HT-29 (cell line): ENCODE measurements at places on chromosomes 13 and 19.
A peak's percentile ranks its signal among the peaks of the same experiment; 100 is the strongest.

DNA sequence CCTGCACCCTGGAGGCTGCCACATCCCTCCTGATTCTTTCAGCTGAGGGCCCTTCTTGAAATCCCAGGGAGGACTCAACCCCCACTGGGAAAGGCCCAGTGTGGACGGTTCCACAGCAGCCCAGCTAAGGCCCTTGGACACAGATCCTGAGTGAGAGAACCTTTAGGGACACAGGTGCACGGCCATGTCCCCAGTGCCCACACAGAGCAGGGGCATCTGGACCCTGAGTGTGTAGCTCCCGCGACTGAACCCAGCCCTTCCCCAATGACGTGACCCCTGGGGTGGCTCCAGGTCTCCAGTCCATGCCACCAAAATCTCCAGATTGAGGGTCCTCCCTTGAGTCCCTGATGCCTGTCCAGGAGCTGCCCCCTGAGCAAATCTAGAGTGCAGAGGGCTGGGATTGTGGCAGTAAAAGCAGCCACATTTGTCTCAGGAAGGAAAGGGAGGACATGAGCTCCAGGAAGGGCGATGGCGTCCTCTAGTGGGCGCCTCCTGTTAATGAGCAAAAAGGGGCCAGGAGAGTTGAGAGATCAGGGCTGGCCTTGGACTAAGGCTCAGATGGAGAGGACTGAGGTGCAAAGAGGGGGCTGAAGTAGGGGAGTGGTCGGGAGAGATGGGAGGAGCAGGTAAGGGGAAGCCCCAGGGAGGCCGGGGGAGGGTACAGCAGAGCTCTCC is 6.9 kb upstream of the CEACAM5 start:
- DNase-seq: peak; percentile 62

GRCh38 chr13:39968646-39969475 is 313.4 kb downstream of the COG6 start:
- no peak for DNase-seq

DNA sequence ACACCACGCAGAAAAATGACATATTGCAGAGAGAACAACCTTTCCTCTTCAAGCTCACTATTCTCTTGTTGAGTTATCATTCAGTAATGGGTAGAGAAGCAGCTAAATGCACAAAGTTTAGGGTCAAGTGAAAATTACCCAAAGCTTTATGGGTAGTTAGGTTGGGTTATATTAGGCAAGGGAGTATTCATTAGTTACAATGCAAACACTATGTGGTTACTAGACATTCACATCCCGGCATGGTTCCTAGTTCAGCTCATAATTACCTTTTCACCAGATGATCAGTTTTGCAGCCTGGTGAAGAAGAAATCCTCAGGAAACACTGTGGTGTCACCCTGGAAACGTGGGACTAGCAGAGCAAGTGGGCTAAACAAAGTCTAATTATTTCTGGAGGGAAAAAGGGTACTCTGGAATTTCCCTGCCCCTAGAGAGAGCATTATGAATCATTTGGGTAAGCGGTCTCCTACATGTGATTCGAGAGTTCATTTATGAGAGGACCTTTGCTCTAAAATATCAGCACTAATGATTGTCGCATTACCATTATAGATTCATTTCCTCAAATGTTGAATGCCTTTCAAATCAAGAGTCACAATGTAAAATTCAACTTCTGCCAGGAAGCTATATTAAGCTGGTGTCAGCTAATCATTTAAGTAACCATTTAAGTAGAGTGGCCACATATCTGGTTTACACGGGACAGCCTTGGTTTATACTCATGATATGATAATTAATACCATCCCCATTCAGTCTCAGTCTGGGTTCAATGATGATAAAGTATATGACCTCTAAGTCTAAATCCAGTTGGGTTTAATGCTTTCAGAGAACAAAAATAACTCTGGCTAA is 1208.0 kb downstream of the DIAPH3 start:
- DNase-seq: no peak

DNA sequence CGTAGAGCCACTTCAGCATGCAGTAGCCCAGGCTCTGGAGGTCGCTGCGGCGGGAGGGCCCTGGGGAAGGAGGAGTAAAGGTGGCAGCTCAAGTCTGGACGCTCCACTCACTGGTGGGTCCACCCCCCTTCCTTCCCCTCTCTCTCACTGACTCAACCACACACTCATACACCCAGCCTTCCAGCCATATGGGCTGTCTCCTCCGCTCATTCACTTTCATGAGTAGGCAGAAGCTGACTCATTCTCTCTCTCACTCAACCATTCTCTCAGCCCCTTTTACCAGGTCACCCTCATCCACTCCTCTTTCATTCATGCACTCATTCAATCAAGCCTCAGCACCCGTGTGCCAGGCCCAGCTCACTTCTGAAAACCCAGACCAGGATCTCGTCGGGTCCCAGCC is 27.5 kb upstream of the SIGLEC11 start:
- DNase-seq: no peak

- no peak for DNase-seq
These were observed 208.5 kb downstream of the FGF9 start for GRCh38 chr13:21879263-21879914.

GRCh38 chr13:111550062-111550461 is 229.6 kb downstream of the TEX29 start:
- no peak for DNase-seq

- no peak for DNase-seq
These were observed 157.9 kb downstream of the COL4A1 start for GRCh38 chr13:110149036-110149435.

- no peak for DNase-seq
These were observed 66.2 kb downstream of the FOXO1 start for GRCh38 chr13:40600149-40600751.

GRCh38 chr19:10237702-10238101 is 6.6 kb upstream of the S1PR2 start:
- DNase-seq: no peak
